ENCODE measurements at places on chromosomes 13 and 19.

GRCh38 chr13:95784161-95784899, 107.4 kb downstream of the DNAJC3 start:
- DNase-seq: no peak

DNA sequence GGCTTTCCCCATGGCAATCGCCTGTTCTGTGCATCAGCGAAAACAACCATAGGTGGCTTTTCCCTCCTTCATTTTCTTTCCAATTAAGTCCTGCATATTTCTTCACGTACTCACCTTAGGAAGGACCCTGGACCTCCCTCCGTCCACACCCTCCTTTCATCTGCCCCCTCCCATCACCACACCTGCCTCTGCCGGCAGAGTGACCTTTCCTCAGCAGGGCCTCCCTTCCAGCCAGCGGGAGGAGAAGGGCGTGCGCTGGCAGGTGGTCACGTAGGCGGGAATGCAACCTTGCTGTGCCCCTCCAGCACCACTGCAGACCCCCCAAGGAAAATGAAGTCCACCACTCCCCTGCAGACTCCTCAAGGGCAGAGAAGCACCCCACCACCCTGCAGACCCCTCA, 61.1 kb downstream of the GSX1 start:
- no peak for DNase-seq

DNA sequence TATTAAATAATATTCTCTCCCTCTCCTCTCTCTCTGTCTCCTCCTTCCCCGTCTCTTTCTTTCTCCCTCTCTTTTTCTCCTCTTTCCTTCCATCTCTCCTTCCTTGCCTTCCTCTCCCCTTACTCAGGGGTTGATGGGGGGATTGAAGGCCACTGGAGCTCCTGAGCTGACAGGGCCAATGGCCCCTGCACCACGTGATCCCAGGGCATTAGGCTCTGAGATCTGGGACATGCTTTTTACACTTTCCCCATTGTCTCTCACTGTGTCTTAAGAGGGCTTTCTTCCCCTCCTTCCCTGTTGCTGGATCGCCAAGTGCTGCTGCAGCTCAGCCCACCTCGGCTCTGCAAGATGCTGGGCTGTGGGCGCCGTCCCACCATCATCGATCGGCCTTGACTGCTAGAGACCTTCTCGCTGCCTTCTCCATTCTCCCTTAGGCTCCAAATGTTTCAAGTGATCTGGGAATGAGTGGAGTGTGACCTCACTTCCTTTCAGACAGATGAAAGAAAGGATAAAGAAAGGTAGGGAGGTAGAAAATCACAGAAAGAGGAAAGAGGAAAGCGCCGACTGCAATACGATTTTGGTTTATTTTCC, 42.2 kb downstream of the COL4A1 start:
- DNase-seq: no peak

DNA sequence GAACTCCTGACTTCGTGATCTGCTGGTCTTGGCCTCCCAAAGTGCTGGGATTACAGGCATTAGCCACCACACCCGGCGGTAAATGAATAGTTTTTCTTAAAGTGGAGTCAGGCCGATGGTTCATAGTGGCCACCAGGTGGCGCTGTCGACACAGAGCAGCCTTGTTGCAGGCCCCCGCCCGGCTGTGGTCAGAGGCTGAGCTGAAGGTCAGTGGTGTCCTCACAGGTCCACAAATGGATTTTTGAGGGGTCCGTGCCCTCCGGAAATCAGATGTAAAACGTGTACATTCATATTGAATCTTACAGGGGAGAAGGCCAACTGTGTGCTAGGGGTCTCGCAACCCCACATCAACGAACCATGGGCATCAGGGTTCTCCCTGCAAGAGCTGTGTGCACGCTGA, 13.4 kb upstream of the WDR18 start:
- no peak for DNase-seq

DNA sequence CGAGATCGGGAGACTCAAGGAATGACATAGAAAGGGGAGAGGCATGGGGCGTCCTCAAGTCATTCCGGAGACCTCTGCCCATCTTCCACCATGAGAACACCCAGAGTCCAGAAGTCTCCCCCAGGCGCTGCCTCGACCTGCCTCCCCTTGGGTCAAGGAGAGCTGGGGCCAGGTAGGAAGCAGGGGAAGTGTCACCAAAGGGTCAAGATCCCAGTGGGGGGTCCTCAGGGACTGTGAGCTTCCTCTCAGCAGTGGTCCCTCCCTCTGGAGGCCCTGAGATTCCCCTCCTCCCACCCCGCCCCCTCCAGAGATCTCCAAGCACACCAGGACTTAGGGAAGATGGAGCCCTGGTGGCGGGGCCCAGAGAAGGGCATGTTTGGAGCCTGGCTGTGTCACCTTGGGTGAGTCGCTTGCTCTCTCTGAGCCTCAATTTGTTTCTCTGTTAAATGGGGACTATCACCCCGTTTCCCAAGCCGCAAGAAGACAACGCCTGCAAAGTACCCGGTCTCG, 919 bp downstream of the DACT3 start:
- DNase-seq: no peak

DNA sequence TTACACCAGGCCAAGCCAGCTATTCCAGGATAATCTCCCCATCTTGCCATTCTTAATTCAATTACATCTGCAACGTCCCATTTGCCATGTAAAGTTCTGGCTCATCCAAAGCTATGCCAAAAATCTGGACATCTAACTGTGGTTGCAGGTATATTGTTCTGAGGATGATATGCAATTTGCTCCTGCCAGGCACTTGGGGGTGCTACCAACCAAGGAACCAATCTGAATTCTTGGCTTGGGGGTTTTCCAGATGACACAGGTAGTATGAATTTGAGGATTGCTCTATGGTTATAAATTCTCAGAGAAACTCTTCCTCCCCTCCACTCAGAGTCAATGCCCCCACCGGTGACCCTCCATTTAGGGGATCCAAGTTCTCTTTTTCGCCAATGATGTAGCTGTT, 33.0 kb downstream of the CRYL1 start:
- DNase-seq: peak; percentile 54

- peak; percentile 13 for DNase-seq
Observed at GRCh38 chr13:46295491-46296114, 83.9 kb downstream of the LRRC63 start.

GRCh38 chr19:3979289-3979673, 6.0 kb downstream of the EEF2 start:
- peak; percentile 17 for DNase-seq

DNA sequence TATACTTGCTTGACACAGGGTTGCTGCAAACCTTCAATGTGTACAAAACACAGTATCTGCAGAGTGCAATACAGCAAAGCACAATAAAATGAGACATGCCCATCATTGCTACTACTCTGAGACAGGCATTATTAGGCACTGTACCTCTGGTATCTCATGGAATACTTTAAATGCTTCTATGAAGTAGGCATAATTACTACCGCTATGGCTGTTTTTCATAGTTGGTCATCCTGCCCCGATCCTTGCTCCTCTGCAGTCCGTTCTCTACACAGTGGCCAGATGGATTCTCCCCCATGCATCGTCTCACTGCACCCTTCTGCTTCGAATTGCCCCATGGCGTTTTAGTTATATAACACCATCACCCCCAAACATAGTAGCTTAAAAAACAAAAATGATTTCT, 83.0 kb upstream of the UBL3 start:
- no peak for DNase-seq

DNA sequence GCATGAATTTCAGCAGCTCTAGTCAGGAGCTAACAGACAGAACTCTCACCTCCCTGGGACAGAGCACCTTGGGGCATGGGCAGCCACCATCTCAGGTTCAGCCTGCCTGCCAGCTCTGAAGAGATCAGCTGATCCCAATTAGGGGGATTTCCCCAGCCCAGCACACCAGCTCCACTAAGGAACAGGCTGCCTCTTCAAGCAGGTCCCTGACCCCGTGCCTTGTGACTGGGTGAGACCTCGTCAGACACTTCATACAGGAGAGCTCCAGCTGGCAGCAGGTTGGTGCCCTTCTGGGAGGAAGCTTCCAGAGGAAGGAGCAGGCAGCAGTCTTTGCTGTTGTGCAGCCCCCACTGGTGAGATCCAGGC, 84.5 kb upstream of the UFM1 start:
- no peak for DNase-seq

- DNase-seq: no peak
Observed at GRCh38 chr19:49389406-49389805, 1.4 kb downstream of the KASH5 start.

DNA sequence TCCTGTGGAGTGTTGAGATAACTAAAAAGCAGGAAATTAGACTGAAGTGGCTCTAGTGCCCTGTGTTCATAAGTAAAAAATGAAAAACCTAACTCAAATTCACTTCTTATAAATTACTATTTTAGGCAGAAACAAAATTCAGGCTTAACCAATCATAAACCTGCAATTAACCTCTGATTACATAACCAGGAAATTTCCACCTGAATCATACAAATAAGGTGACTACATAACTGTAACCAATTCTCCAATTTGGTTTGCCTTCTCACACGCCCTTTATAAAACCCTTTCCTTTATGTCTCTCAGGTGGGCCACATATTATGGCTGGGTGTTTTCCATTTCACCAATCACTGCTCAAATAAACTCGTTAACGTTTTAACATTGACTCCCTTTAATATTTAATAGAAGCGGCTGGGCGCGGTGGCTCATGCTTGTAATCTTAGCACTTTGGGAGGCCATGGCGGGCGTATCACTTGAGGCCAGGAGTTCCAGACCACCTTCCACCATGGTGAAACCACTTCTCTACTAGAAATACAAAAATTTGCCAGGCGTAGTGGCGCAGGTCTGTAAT, 22.9 kb upstream of the ZNF724 start:
- DNase-seq: no peak

GRCh38 chr13:112762690-112763080, 72.8 kb downstream of the ATP11A start:
- no peak for DNase-seq

DNA sequence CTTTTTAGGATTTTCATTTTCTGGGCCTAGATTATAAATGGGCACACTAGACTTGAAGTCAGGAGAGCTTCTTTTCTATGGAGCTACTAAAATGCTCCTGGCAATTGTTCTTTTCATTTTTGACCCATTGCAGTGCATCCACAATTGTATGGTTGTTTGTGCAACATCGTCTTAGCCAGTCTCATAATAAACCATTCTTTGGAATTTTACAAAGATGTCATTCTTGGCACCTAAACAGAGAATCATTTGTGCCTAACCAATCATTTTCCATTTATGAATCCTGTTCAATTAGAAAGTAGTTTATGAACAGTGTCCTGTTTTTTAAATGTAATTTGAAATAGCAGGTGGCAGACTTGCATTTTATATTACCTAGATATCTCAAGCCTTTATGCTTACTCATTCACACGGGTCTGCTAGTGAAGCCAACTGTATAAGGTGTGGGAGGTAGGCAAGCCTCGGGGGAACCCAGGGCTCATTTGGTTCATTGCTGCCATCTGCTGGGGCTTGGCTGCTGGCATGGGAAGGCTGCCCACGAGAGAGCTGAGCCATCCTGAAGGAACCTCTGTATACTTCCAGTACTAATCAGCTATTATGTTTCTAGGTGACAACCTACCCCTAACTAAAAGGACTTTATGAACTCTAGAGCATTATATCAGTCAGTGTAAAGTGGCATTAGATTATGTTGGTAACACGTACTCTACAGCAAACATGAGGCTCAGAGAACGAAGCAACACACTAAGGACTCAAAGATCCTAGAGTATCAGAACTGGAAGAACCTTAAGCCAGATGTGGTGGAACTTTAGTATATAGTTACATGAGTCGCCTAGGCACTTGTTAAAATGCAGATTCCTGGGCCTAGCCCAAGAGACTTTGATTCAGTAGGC, 60.0 kb downstream of the TPT1 start:
- DNase-seq: peak; percentile 63

- no peak for DNase-seq
Observed at GRCh38 chr13:37383046-37383445, 215.5 kb downstream of the POSTN start.

- DNase-seq: no peak
Observed at GRCh38 chr13:30711375-30711774, 24.0 kb upstream of the ALOX5AP start.

DNA sequence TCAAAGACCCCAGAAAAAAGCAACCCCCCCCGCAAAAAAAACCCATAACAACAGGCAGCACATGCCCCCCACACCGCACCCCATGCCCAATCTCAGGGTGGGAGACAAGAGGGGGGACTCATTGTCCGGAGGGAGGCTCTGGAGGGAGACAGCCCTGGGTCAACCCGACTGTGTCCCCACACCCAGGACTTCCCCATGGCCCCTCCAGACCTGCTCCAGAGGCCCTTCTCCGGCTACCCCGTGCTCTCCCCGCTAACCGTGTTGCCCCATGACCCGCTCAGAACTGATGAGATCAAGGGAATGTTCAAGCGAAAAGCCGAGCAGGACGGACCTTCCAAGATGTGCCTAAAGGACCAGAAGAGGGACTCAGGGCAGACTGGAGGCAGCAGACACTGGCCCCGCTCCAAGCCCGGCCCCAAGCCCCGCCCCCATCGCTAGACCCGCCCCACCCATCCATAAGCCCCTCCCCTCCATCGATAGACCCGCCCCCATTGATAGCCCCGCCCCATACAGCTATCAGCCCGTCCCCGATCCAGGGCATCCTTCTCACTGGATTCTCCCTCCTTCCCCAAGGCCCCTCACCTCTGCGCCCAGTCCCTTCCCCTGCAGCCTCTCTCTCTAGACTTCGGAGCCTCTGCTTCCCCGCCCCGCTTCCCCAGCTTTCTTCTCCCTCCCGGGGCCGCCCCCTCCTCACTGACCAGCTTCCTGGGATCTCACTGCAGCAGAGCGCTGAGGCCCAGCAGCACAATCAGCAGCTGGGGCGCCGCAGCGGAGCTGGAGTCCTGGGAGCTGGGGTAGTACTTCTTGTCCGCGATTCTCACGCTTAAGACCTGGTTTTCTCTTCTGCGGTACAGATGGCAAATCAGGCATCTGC, 2.2 kb downstream of the BST2 start:
- DNase-seq: peak; percentile 51

- DNase-seq: no peak
Observed at GRCh38 chr13:41930154-41930553, 30.8 kb downstream of the VWA8 start.

DNA sequence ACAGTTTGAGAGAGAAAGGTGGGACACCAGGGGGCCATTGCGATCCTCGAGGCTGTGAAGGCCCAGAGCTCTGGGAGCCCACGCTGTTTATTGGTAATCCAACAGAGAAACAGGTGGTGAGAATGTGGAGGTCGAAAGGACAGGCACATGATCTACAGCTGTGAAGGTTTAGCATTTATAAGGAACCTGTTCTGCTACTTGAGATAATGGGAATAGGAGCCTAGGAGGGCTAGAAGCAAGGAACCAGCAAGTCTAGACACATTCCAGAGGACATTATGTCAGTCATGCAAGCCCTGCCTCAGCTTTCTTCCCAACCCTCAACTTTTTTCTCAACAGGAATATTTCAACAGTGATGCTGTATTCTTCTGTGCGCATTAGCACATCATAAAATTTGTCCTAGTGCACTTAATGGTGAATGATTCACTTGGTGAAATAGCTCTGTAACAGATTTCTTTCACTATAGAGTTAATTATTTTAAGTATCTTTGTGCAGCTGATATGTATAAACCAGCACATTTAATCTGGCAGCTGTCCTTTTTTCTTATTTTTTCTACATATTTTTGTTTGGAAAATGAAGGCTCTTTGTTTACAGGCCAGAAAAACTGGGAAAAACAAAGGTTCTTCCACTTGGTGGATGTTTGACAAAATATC, 25.4 kb downstream of the ZNF90 start:
- no peak for DNase-seq
